EL (cell line): ENCODE measurements at places on chromosomes 7 and 10.

GRCh38 chr10:68367121-68367520 is 34.4 kb upstream of the PBLD start:
- DNase-seq = no peak

DNA sequence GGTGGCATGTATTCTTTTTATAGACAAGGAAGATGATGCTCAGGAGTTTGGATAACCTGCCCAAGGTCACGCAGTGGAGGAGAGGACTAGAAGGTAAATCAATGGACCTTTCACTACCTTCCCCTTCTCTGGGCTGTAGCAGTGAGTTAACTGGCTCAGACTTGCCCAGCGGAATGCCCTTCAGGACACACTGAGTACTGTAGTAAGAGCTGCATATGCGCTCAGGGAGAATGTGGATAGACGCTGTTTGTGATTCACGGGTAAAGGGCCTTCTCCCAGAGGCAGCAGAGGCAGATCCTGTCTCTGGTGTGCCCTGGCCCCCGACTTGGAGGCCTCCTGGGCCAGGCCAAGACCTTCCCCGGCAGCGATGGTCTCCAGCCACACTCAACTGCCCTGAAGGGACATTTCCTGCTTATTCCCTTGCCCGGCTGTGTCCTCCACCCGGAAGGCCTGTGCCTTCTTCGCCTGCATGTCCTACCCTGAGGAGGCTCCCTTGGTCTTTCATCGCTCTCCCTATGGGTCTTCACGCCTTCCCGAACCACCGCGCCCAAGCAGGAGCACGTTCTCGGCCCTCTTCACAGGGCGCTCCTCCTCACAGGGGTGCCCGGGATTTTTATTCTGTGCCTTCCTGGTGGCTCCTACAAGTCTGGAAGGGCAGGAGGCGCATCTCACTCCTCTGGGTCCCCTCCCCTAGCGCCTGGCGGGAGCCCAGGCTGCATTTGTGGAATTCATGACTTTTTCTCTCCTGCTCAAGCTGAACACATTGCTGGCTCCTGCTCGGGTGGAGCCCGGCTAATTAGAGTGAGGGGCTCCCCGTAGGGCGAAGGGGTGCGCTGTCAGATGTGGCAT is 1.8 kb upstream of the IKZF1 start:
- no peak for DNase-seq

DNA sequence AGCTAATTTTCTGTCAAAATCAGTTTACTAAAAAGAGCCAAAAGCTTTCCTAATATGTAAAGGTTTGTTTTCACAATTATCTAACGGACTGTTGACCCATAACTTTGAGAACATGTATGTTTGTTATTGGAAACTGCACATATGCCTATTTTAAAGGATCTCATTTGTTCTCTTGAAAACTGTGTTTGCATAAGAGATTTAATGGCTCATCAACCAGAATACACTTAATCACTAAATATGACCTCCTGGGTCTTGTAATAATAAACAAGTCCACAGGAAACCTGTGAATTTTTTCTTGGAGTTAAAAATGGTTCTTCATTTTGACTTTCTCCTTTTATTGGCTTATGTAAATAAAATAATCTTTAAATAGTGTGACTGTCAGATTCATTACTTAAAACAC is 48.3 kb upstream of the STEAP1B start:
- no peak for DNase-seq

DNA sequence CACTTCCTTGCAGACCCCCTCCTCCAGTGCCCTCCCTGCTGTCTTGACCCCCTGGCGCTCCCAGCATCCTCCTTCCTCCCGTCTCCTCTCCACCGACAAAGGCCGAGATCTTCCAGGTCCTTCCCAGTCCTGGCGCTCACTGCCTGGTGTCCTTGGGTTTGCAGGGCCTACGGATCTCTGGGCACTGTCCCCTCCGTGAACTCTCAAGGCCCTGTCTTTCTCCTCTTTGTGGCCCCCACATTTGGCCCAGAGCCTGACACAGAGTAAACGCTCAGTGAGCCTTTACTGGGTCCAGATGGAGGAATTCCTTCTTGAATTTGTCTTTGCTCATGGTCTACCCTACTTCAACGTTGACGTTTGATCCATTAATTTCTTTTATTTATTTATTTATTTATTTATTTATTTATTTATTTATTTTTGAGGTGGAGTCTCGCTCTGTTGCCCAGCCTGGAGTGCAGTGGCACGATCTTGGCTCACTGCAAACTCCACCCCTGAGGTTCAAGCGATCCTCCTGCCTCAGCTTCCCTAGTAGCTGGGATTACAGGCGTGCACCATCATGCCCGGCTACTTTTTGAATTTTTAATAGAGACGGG is 29.7 kb downstream of the TMEM270 start:
- no peak for DNase-seq

DNA sequence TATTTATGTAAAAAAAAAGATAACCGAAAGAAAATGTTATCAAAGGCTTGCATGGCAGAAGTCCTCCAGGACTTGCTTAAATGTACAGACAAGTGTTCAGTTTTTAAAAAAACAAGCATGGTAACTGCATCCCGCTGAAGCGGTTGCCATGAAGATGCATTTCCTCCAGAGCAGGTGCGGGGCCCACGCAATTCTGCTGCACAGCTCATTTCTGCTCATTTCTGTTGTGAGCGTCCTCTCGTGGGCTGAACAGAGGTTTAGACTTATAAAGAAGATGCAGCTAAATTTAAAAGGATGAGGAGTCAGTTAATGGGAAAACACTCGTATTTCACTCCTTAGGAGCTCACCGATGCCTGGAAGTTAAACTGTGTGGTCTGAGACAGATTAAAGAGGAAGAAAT is 247.6 kb downstream of the DNAJB6 start:
- DNase-seq = no peak

DNA sequence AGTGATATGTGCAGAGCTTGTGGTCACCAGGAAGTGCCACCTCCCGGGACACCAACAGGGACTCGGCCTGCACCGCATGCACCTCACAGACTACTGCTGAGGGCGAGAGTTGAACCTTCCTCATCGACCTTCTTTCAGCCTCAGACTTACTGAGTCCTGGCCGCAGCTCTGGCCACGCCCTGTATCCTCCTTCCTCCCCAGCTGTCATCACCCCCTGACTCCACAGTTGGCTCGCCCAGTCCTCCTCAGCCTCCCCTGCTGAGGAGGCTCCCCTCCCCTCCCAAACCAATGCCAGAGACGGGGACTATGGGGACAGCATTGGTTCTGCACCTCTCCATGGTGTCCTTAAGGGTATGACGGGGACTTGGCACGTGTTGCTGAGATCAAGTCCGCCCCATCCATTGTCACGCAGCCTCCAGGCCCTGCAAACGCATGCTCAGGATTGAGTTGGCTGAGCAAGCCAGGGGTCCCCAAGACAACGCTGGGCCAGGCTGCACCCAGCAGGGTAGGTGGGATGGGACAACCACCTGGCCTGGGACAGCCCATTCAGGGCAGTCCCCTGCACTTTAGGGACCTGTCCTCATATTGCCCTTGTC is 49.0 kb downstream of the YKT6 start:
- no peak for DNase-seq

GRCh38 chr10:128150045-128150493 is 23.8 kb upstream of the MKI67 start:
- peak; percentile 64 for DNase-seq

DNA sequence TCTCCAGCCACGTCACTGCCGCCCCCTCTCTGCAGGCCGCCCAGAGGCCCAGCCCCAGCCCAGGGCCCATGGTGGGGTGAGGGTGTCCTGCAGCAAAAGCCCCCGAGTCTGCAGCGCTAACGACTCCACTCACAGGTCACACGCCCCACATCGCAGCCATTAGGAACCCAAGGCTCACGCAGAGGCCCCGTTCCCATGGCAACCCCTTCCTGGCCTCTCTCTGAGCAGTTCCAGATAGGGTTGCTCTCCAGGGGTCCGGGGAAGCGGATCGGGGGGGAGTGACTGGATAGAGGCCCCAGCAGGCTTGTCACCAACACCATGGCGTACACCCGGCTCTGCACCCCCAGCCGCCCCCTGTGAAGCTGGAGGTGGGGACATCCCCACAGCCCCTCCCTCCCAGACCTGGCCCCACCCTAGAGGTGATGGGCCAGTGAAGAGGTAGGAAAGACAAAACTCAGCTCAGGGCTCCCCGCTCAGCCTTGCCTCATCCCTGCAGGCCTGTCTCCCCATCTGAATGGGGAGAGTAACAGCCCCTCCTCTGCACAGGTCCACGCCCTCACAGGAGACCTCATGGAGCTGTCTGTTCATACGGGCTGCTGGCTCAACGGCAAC is 41.2 kb downstream of the TNRC18 start:
- DNase-seq = no peak

GRCh38 chr7:99380823-99381663 is 6.5 kb downstream of the ARPC1B start:
- DNase-seq = no peak

GRCh38 chr10:35456153-35456720 is 119.9 kb downstream of the CCNY start:
- DNase-seq = no peak

DNA sequence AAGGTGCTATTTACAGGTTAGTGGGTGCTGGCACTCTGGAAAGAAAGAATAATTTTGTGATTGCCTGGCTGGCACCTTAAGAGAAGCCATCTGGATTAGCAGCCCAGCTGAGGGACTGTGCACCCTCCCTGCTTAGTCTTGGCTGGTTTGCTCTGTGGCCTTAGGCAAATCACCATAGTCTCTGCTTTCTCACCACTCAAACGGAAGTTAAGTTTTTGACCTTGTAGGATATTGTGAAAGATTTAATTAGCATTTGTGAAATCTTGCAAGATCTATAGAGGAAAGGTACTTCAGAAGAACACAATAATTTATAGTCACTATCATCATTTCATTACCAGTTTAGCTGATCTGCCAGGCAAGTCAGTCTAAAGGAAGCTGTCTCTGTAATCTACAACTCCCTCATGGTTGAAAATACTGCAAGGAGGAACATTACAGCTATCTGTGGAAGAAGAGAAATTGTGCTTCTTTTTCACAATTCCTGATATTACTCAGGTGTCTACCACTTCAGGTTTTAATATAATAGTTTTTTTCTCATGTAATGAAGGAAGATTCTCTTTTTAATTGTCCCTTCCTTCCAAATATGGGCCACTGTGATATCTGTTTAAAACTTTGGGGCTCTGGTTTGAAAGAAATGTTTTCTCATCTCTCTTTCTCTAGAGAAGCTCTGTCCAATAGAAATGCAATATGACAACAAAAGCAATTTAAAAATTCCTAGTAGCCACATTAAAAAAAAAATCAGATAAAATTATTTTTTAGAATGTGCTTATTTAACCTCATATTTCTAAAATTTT is 219.6 kb downstream of the PTEN start:
- no peak for DNase-seq

DNA sequence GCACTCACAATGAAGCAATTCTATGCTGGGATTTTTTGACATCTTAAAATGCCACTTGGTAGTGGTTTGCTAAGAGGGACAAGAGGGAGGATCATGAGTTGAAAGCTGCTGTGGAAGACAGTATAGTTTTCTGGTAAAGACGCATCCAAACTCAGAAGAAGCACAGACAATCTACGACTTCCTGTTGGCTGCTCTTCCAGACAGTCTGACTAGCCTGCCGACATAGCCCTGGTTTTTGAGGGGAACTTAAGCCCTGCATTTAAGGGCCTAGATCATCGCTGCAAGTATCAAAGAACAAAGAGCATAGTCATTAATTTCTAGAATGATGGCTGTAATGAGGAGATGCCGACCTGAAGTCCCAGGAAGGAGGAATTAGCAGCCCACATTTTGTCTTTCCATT is 99.9 kb upstream of the IKZF1 start:
- DNase-seq = no peak

GRCh38 chr10:91536111-91536510 is 96.8 kb downstream of the PPP1R3C start:
- DNase-seq = peak; percentile 49

- no peak for DNase-seq
Measured at GRCh38 chr10:51048792-51049191, 25.5 kb upstream of the PRKG1 start.

DNA sequence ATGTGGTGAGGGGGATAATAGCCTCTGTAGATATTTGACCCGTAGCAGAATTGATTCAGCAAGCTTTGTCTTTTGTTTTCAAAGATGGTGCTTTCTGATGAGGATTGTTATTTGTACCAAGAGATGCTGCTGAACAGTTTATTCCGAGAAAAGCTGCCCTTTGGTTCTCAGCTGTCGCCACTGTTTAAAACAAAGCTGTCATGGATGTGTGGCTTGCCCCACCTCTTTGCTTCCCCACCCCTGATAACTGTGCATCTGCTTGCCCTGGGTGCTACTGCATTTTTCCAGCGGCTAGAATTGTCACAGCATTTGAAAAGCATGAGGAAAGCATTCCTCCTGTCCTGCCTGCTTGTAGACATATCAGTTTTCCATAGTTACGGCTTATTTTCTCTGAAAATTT is 226.9 kb upstream of the CSTF2T start:
- DNase-seq = no peak

DNA sequence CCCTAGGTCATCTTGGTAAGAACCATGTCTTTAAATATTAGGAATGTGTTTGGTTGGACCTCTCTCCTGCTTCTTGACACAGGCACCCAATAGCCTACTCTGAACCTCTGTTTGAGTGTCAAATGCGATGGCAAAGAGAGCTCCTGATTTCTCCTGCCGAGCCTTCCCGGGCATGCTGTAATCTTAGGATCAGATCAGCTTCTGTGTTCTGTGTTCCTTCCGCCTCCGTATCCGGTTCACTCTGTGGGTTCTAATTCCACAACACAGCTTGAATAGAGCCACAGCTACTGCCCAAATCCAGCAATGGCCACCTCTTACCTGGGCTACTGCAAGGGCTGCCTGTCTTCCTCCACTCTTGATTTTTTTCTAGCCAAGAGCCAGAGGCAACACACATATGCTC is 165.2 kb upstream of the TNS3 start:
- DNase-seq = no peak
